ENCODE measurements at places on chromosomes 7 and 10. TPM values are rescaled to one million over a fixed set of nuclear protein-coding genes. Genes with fewer than 3 reads are reported as not detected.

MCM7 gene
- 147 TPM for total RNA-seq

SPDYE16 gene
- total RNA-seq: 0.53 TPM

CFAP46 gene
- not detected for total RNA-seq

EPHA1 gene
- 0.12 TPM for total RNA-seq

CPED1 gene
- total RNA-seq: not detected

PANK1 gene
- total RNA-seq: 1.8 TPM

PCLO gene
- 0.32 TPM for total RNA-seq

MCM10 gene
- total RNA-seq: 0.15 TPM

FGFBP3 gene
- total RNA-seq: 3.4 TPM

LRRC18 gene
- total RNA-seq: not detected

TAS2R5 gene
- total RNA-seq: 3.6 TPM

OR9A2 gene
- total RNA-seq: not detected

ENTPD1 gene
- 108 TPM for total RNA-seq

COL17A1 gene
- total RNA-seq: not detected

EVX1 gene
- not detected for total RNA-seq

CCDC172 gene
- total RNA-seq: not detected

IQUB gene
- 0.27 TPM for total RNA-seq

NEUROG3 gene
- total RNA-seq: not detected

MORN4 gene
- 2.8 TPM for total RNA-seq

KCP gene
- 3.8 TPM for total RNA-seq

TSPAN12 gene
- not detected for total RNA-seq

STOX1 gene
- 0.57 TPM for total RNA-seq

PNLIPRP2 gene
- total RNA-seq: not detected

PDK4 gene
- 7.1 TPM for total RNA-seq

ADCYAP1R1 gene
- not detected for total RNA-seq

AKR1C4 gene
- not detected for total RNA-seq

OR6B1 gene
- not detected for total RNA-seq

PRKAR2B gene
- total RNA-seq: 0.81 TPM

GBX1 gene
- total RNA-seq: not detected

PNLIPRP3 gene
- total RNA-seq: not detected

LLCFC1 gene
- total RNA-seq: not detected

DGKB gene
- not detected for total RNA-seq

VPS26A gene
- 35.3 TPM for total RNA-seq

HOXA4 gene
- total RNA-seq: 0.24 TPM

SPDYE5 gene
- not detected for total RNA-seq

IFIT2 gene
- total RNA-seq: 13.4 TPM

OPN1SW gene
- total RNA-seq: not detected

ZNF786 gene
- total RNA-seq: 14.7 TPM

VSTM4 gene
- total RNA-seq: not detected

UPP1 gene
- 5.8 TPM for total RNA-seq

CPXM2 gene
- not detected for total RNA-seq

LRRC4 gene
- 1.2 TPM for total RNA-seq

MNX1 gene
- total RNA-seq: not detected

ZPBP gene
- total RNA-seq: not detected

FAM20C gene
- total RNA-seq: 0.54 TPM

UCN3 gene
- not detected for total RNA-seq

UBTD1 gene
- 1.8 TPM for total RNA-seq

SPDYE2B gene
- not detected for total RNA-seq

TRPV5 gene
- not detected for total RNA-seq

CACNA2D1 gene
- not detected for total RNA-seq

MICU1 gene
- total RNA-seq: 42.9 TPM

CRTAC1 gene
- not detected for total RNA-seq

SPDYE1 gene
- total RNA-seq: 0.10 TPM

Measured in B cell (primary cell).